ENCODE measurements at places on chromosomes 4 and X.
A peak's percentile ranks its signal among the peaks of the same experiment; 100 is the strongest.

- no peak for DNase-seq
These were observed 46.4 kb downstream of the SLC9A6 start for GRCh38 chrX:136031626-136032025.

DNA sequence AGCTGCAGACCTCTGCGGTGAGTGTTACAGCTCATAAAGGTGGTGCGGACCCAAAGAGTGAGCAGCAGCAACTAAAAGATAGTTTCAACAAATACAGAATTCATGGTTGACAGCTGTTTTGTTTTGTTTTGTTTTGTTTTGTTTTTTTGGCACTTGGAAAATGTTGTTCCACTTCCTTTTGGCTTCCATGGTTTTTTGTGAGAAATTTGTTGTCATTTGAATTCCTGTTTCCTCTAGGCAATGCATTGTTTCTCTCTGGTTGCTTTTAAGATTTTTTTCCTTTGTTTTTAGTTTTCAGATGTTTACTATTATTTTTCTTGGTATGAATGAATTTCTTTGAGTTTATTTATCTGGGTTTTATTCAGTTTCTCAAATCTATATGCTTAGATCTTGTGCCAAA, 229.4 kb downstream of the MID1IP1 start:
- no peak for DNase-seq

DNA sequence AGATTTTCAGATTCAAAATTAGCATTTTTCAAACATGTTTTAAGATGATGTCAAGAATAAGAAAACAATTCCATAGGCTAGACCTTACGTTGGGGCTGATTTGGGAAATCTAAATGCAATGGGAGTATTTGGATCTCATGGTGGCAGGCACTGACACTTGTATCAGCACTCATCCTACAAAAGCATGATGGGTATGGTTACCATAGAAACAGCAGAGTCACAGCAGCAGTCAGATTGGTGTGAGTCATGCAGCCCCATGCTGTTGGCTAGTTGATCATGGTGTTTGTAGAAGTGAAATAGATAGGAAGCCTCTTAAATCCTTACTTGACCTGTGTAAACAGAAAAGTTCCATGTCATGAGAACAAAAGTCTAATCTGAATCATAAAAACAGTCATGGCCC, 1637.3 kb upstream of the PABPC4L start:
- DNase-seq = peak; percentile 28

DNA sequence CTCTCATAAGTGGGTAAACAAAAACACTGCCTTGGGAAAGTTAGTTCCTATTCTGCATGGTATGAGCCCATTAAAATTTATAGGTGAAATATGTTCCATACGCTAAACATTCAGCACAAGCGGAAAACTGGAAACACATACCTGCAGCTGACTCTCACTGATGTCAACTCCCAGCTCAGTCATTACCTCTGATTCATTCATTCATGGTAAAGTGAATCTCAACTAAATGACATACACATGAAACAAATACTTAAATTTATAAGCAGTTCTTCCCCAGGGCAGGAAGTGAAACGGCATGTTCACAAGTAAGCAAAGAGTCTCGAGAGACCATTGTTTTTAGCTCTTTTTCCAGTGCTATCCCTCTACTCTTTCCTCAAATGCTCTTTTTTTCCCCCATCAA, 1.6 kb downstream of the SLC10A6 start:
- no peak for DNase-seq

- no peak for DNase-seq
These were observed 46.2 kb downstream of the CXCL13 start for GRCh38 chr4:77651820-77652219.

GRCh38 chrX:97328853-97329390, 445.2 kb downstream of the RPA4 start:
- DNase-seq = no peak

DNA sequence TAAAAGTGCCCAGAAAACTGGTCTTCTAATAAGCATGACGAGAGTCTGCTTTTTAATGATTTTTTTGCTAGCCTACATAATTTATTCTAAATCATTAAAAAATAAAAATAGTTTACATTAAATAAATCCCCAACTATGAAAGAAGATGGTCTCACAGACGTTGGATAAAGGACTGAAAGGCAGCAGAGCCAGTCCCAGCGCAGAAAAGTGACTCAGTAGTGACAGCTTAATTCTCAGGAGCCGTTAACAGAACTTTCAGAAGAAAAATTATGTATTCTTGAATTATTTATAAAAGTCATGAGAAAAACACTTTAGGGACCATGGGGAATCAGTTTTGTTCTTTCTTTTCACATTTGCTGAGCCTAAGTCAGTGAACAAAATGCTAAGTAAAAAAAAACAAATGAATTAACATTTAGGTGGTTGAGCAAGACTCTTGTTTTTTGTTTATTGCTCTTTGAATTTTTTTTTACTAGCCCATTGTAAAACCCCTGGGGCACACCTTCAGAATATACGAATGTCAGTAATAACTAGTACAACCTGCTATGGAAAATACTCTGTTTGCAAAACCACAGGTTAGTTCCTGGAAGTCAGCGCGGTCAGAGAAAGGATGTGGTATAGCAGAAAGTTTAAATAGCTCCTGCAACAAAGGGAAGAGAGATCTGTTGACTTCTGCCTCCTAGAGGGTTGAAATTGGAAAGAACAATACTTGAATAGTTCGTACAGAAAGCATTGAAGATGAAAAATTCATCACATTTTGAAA, 50.4 kb upstream of the CCDC160 start:
- no peak for DNase-seq

GRCh38 chr4:72505314-72505744, 63.7 kb downstream of the ADAMTS3 start:
- DNase-seq = no peak

- peak; percentile 41 for DNase-seq
These were observed 677 bp upstream of the CENPC start for GRCh38 chr4:67546004-67546356.

DNA sequence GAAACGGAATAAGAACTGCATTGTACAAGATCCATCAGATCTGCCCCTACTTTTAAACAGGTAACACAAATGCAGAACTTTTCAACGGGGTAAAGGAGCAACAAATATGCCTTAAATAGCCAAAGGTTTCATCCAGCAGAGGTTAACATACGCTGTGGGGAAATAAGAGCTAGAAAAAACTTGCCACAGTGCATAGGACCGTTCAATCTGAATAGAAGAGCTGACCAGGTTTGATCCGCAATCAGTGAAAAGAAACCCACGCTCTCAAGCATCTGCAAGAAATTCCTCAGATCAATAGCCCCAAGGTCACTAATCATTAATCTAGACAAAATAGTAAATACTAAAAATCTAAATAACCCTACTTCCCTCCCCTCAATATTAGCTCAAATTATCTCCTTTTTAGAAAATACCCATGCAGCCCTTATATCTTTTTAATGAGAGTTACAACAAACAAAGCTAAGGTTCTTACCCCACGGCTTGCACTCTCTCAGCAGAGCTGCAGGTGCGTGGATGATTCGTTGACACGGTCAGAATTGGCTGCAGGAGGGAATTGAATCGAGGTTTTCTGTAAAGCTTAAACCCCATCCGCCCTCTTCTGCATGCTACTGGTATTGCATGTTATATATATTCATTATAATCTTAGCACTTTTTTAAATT, at the start of gene TLR10:
Gene TLR10, minus strand, starts transcription at position 539 of the 657 bp plus-strand sequence. CDS start 7,400 bp downstream, outside the sequence.
- peak; percentile 26 for DNase-seq

DNA sequence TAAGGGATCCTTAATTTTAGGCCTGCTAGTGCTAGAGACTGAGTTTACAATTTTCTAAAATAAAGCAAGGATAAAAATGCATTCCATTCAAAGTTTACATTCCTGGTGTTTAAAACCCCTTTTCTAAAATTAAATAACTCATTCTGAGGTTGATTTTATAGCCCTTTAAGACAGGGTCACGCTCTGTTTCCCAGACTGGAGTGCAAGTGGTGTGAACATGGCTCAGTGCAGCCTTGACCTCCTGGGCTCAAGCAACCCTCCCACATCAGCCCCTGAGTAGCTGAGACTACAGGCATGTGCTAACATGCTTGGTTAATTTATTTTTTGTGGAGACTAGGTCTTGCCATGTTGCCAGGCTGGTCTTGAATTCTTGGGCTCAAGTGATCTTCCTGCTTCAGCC, 6.8 kb upstream of the CDKL2 start:
- no peak for DNase-seq

GRCh38 chrX:19599253-19599652, 83.9 kb upstream of the MAP3K15 start:
- DNase-seq = no peak

- no peak for DNase-seq
These were observed 12.1 kb downstream of the PJA1 start for GRCh38 chrX:69153060-69153730.

- DNase-seq = peak; percentile 22
These were observed 110.3 kb upstream of the KIT start for GRCh38 chr4:54547299-54548097.

GRCh38 chrX:65674204-65674893, 6.9 kb downstream of the MSN start:
- no peak for DNase-seq

DNA sequence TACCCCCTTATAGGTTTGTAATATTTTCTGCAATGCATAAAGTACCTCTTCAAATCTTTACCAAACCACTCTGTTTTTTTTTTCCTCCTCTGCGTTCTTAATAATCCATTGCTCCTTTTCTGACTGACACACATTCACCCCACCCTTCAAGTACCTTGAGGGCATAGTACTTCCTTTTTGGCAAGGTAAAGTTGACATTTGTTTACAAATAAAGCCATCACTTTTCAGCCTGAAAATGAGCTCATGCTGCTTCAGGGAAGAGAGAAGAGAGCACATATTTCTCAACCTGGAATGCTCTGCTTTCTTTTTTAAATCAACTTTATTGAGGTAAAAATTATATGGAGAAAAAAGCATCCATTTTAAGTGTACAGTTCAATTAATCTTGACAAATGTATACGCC, 113.9 kb downstream of the AGTR2 start:
- DNase-seq = no peak

GRCh38 chr4:103100691-103101090, 1.1 kb upstream of the BDH2 start:
- no peak for DNase-seq

DNA sequence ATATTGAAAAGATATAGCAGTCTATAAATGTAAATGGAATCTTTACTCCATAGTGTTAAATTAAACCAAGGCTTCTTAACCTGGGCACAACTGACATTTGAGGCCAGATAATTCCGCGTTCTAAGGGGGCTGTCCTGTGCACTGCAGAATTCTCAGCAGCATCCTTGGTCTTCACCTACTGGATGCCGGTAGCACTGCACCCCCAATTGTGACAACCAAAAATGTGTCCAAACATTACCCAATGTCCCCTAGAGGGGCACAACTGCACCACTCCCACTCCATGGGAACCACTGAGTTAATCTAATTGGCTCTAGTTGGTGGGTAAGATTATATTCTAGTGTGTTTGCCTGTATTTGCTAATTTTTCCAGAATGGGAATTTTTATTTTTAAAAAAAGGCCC, 16.6 kb downstream of the AP1S2 start:
- DNase-seq = no peak

DNA sequence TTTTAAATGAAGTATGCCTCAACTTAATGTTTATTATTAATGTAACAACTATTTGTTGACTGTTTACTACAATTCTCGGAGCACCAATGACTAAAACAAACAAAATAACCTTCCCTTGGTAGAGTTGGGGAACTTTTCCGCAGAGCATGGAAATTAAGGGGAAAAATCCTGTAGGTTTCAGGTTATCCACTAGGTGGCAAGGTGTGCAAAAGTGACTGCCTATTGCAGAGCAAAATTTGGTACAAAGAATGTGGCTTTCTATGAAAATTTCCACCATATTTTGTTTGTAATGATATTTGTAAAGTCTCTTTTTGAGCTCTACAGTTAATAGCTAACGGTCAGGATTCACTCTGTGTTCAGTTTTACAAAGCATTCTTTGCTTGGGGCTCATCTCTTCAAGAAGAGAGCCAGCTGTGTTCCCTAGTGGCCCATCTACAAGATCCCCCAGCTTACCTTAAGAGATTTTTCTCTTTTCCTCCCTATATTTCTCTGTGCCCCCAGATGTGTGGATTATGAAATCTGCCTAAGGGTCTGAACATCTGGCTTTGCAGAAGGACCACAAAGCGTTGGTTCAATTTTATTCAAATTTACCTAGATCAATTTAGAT, 61.1 kb downstream of the FBXO8 start:
- no peak for DNase-seq

DNA sequence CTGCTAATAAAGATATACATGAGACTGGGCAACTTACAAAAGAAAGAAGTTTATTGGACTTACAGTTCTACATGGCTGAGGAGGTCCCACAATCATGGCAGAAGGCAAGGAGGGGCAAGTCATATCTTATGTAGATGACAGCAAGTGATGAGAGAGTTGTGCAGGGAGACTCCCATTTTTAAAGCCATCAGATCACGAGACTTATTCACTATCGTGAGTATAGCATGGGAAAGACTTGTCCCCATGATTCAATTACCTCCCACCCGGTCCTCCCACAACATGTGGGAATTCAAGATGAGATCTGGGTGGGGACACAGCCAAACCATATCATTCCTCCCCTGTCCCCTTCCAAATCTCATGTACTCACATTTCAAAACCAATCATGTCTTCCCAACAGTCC, 50.9 kb upstream of the GRID2 start:
- no peak for DNase-seq

DNA sequence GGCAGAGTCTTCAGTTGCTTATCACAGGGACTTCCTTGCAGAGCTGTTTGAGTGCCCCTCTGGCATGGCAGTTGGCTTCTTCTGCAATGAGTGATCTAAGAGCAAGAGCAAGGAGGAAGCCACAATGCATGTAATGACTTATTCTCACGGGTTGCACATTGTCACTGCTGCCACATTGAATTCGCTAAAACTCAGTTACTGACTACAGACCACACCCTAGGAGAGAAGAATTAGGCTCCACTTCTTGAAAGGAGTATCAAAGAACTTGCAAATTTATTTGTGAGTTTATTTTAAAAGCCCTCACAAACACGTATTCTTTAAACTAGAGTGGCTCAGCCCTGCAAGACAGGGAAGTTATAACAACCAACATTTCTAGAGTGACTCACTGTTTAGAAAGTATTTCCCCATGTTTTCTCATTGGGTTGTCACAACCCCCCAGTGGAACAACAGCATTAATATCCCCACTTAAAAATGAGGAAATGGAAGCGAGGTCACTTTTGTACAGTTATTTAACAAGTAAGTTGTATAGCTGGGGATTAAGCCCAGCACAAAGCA, 32.4 kb upstream of the RBPJ start:
- no peak for DNase-seq

DNA sequence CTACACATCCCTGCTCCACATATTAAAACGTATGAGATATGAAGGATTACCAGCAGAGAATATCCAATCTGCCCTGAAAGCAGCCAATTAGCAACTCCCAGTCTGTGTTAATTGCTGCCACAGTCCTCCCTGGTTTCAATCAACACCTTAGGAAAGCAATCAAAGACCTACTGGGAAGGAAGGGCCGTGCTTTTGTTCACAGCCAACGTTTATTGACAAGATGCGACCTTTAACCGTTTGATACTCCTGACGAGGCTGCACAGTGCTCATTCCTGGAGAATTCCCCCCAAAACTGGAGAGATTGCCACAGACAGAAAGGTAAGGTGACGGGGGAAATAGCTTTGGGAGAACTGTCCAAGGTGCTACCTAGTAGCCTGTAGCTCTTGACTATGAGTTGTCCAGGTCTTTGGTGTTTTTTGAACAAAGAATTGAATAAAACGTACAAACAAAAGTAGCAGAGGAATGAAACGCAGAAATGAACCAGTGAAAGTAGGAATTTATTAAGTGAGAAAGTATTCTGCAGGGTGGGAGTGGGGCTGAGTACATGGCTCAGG, 596.5 kb downstream of the NLGN4X start:
- no peak for DNase-seq

All from NCI-H748 treated with DMSO at 0.1 percent for 48 hours (cell line).